ENCODE measurements at places on chromosomes 4 and X.

DNA sequence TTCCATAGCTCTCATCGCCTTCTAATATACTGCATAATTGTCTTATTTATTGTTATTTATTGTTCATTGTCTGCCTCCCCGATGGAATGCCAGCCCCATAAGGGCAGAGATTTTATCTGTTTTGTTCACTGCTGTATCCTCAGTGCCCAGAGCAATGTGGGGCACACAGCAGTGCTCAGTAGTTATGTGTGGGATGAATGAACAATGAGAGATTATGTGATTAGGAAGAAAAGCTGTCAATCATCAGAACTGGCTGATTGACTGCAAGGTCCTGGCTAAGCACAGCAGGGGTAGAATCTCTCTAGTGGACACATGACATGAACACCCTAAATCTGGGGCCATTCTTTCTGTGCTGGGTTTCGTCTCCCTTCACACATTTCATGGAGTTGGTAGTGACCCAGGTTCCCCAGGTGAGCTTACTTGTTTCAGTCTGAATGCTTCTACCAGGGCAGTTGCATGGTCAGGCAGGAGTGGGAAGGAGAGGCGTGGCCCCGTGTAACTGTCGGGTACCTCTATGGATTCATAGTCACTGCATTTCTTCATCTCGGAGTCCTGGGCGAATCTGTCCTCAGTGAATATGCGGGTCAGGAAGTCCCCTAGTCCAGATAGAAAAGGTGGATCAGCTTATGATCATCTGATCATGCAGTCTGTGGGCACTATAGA lies 12.6 kb downstream of the PPEF2 start:
- DNase-seq, result no peak

- DNase-seq, result no peak
These were observed 16.4 kb upstream of the SLC4A4 start for GRCh38 chr4:71322425-71322824.

DNA sequence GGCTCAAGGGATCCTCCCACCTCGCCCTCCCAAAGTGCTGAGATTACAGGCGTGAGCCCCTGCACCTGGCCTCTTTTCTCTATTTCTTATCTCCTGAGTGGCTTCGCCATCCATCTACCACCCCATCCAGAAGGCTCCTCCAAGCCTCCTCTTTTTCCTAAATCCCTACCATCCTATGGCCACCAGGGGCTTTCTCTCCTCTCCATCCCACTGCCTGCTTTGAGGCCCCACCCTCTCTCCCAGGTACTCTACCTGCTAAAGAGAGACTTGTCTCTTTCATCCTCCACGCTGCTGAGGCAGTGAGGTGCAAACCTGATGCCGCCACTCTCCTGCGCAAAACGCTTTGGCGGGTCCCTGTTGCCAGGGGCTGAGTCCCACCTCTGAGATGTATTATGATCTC lies 7.0 kb downstream of the RS1 start:
- no peak for DNase-seq

DNA sequence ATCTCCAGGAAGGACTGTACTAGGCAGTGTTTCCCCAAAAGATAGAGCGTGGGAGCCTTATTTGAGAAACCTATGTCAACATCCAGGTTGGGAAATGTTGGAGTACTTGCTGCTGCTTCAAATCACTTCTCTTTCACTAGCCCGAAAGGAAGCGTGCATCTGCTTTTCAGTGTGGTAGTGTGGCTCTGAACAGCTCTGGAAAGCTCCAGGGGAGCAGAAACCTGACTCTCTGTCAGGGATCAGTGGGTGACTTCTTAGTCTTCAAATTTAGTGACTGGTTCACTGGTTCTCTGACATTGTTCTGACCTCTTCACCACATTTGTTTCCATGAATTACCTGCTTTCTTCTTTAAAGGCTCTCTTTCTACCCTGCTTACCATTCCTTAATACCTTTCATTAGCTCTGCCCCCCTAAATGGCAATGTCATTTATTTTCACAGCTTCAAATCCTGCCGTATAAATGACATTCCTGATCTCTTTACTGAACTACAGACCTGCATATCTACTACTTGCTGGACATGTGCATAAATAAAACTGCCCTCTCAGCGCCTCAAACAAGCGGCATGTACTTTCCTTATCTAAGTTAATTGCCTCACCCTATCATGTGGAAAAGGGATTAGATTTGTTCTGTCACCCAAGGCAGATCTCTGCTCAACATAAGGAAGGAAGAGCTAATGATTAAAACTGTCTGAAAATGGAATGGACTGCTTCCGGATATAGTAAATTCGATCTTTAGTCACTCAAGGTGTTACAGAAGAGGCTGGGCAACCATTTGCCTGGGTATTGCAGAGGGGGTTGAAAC lies 37.0 kb downstream of the DLG3 start:
- DNase-seq, result no peak

GRCh38 chrX:134396174-134396573 lies 63.8 kb upstream of the HPRT1 start:
- no peak for DNase-seq

GRCh38 chr4:87910795-87911194 lies 64.7 kb upstream of the SPP1 start:
- DNase-seq, result no peak

DNA sequence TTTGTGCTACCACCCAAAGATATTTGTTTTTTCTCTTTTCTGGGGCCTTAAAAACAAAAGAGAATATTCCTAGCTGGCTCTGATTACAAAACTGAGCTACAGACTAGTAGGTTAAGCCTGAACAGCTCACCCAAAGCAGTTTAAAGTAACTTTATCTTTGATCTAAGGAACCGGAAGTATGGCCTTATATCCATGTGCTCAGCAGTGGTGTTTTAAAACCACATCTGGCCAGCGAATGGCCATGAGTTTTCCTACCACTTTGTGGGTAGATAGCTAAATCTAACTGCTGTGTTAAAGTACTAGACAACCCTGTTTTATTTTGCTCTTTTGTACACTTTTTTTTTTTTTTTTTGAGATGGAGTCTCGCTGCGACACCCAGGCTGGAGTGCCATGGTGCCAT lies 24.6 kb downstream of the ADGRG4 start:
- DNase-seq, result no peak

GRCh38 chrX:16076834-16077233 lies 46.5 kb upstream of the GRPR start:
- DNase-seq, result no peak

DNA sequence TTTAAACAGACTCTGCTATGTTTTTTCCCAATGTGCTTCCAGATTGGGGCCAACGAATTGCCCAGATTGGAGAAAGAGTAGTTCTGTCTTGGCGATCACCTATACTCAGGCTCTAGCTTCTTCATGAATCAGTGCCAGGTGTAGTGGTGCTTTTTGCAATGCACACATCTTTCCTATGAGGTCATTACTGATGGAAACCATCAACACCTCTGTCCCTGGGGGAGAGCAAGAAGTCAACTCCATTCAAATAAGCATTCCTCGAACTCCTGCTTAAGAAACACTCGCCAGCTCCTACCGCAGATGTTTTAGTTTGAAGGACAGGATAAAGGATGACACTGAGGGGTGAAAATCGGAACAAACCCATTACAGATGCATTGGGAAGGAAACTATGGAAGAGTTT lies 156.5 kb upstream of the DKK2 start:
- DNase-seq, result no peak

- DNase-seq, result no peak
These were observed 23.8 kb downstream of the STARD8 start for GRCh38 chrX:68671221-68671620.

DNA sequence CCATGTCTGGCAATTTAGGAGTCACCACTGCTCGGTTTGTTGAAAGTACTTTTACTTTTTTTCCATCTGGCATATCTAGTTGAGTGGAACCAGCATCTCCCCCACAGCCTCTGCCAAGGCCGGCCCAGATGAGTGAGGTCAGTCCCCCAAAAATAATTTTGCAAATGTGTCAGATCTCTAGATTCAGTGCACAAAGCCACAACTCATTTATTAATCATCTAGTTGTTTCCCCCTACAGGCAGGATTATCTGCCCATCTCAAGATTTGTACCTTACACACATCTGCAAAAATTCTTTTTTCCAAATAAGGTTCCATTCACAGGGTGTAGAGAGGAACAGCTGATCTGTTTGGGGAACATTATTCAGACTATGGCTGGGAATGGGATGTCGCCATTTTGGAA lies 174.0 kb upstream of the MXRA5 start:
- DNase-seq, result no peak

DNA sequence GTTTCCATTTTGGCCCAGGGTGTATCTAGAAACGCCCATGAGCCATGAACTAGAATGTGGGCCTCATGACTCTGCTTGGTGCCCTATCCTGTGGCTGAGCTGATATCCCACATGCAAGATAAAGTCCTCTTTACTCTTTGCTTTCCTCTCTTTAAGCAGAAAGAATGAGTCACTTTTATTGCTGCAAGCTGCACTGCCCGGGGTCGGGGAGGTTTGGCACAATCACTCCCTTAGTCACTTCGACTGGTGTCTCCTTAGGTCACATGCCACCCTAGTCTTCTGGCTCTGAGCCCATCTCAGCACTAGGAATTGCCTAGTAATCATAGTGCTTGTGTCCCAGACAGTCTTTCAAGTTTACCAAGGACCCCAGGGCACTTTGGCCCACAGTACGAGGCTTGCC lies 75.1 kb upstream of the CXorf66 start:
- DNase-seq, result no peak

DNA sequence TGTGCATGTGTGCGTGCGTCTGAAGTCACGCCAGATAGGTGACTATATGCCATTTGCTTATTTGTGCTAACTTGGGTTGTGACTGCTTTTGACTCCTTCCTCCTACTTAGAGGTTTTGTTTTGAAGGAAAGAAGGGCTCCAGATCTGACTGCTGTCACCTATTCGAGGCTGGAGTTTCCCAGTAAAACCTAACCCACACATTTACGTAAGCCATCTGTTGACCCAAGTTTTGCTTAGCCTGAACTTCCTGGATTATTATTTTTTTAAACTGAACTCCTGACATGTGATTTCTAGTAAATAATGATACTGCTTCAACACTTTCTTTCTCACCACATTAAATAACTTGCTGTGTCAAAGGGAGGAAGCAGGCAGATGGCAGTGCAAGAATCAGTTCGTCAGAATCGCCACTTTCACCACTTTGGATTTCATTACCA lies 41.5 kb downstream of the DTHD1 start:
- no peak for DNase-seq

GRCh38 chr4:169054879-169055278 lies 44.8 kb upstream of the CBR4 start:
- no peak for DNase-seq

DNA sequence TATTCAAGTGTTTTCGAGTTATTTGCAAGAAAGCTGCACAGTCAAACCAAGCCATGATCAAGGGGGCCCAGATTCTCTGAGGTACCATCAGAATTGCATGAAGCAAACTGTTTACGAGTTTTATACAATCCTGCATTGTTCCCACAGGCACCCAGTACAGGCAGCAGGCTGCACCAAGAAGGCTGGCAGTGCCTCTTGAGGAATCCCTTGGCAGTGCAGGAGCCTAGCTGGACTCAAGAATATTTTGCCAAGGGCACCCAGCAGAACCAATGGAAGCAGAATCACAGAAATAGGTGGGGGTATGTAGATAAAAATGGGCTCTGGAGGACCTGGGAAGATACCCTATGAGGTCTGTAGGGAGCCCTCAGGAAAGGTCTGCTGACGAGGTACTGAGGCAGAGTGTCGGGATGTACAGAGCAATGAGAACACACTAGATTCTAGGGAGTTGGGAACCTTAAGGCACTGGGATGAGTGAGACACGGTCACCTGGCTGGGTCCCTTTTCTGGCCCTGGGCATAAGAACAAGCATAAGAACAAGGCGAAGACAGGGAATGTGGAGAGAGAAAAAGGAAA lies 2.5 kb upstream of the PLP1 start:
- DNase-seq, result no peak

DNA sequence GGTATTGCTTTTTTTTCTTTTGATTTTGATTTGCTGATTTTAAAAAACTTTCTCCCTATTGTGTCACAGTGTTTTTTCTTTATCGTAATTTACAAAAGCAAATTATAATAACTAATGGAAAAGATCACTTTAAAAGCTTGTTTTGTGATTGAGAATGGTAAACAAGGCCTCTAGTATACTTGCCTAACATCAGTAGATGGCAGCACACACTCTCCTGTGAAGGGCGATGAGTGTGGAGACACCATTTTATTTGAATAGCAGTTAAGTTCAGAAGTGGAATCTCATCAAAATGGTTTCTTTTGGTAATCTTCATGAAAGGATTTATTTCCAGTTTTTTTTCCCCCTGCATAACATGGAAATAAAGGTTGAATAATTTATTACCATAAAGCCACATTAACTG lies 72.3 kb downstream of the PAK3 start:
- DNase-seq, result no peak

- no peak for DNase-seq
These were observed 251.6 kb downstream of the ARHGAP24 start for GRCh38 chr4:85726555-85726954.

GRCh38 chr4:99927566-99927965 lies 18.9 kb downstream of the DNAJB14 start:
- DNase-seq, result no peak

DNA sequence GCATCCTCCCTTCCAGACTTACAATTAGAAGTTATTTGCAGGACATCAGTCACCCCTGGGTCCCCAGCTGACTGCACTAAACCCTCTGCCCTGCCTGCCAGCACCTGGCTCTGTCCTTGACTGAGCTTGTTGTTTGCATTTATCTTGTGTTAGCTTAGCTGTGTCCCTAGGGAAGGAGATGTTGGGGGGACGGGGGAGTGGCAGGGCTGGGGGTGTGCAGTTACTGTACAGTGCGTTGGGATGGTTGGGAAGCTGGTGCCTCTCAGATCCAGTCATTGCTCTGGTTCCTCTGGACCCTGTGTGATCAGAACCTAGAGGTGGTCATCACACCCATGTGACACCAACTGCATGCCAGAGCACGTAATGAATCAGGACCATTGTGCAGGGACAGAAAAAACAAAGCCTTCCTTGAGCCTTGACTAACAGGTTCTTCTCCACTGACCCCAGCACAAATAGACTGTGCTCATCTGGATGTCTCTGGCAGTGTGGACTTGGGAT lies 32.7 kb upstream of the PROM1 start:
- peak; percentile 67 for DNase-seq
